NCI-H1417 treated with DMSO at 0.1 percent for 48 hours (cell line): ENCODE measurements at places on chromosomes 16 and 17.

GRCh38 chr16:84504420-84505248 is at the start of gene MEAK7:
MEAK7 (minus strand) TSS chr16:84504659; CDS start chr16:84498086, 6,573 bp downstream.
- no peak for DNase-seq

DNA sequence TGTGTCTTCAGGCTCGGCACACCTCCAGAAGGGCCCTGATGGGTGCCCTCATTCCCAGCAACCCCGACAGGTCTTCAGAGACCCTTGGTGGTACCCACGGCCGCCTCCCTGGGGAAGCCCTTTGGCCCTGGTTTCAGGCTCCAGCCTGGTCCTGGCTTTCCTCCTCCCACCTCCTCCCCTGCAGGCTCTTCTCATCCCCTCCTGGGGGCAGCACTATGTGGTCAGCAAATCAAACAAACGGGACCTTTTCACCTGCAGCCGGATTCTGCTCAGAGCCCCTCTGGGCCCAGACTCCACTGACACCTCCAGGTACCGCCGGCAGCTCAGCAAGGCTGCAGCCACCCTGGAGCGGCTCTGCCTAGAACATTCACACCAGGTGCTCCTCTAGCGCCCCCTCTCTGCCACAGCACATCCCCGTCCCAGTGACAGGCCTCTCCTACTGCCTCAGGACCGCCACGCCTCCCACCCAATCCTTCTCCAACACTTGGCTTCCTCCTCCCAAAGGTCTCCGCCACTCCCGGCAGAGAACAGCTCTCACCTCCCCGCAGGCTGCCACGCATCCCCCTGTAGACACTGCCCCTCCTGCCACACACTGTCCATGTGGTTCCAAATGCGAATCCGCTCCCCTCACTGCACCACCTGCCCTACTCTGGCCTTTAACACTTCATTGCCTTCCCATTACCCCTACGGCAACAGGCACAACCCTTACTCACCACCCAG is 12.0 kb downstream of the CORO7 start:
- DNase-seq: no peak

- no peak for DNase-seq
Observed at GRCh38 chr17:40433551-40434415, 9.5 kb upstream of the IGFBP4 start.

DNA sequence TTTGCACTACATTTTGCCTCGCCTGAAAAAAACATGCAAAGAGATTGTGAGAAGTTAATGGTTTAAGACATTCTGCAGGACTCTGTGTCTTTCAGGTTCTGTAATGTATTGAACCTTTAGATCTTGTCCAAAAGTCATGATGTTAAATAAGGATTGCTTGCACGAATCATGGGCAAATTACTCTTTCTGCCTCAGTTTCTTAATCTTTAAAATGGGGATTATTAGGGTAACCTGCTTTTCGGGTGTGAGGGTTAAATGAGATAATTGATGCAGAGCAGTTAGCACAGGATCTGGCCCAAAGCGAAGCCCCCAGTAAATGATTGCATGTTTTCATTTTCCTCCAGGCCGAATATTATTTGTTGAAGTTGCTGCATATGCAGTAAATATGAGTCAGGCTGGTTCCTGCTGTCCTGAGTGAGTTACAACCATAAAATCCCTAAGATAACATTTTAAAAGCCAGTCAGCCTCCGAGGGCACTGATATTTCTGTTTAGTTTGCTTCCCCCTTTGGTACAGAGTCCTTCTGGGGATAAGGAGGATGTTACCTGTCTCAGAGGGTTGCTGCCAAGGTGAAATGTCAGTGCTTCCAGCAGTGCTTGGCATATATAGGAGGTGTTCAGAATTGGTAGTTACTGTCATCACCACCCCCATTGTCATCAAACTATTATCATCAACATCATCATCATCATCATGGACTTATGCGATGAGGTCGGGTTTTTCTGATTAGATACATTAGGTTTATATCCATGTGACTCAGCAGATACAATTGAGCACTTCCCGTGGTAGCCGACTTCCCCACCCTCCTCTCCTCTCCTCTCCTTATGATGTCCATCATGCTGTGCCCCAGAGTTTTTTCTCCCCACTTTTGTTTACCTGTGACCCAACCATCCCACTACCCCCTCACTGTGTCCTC is 20.6 kb upstream of the ARHGAP17 start:
- no peak for DNase-seq

- DNase-seq: no peak
Observed at GRCh38 chr16:8832717-8833105, 35.1 kb downstream of the PMM2 start.

- no peak for DNase-seq
Observed at GRCh38 chr17:82592767-82593589, 55.3 kb downstream of the WDR45B start.

- no peak for DNase-seq
Observed at GRCh38 chr17:39667945-39668924, at the start of gene PNMT. PNMT (plus strand) TSS chr17:39668453; CDS start chr17:39668476, 23 bp downstream.

DNA sequence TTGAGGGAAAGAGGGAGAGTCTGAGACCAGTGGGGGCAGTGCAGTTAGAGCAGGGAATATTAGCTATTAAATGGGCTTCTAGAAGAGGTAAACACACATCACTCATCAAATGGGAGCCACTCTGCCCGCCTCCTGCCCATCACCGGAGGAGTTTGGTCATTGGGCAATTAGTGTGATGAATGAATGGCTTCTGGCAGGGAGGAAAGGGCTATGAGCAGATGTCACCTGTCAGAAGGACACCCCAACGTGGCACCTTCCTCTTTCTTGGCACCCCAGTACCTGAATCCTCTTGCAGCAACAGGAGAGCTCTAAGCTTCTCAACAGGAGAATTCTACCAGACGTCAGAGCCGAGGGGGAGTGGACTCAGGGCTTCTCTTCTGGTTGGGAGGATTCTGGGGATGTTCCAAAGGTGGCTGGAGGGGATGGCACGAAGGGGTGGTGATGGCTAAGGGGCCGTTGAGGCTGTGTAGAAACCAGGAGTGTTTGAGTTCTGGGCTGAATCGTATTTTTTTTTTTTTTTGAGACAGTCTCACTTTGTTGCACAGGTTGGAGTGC is 11.0 kb downstream of the C1QTNF1 start:
- no peak for DNase-seq

DNA sequence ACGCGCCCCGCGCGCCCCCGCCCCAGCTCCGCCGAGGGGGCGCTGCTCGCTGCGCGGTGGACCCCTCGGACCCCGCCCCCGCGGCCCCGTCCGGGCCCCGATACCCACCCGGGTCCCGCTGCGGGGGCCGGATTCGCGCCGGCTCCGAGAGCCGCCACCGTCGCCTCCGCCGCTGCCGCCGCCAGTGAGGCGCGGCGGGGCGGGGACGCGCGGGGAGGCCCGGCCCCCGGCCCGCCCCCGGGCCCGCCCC is at the start of gene TBC1D16:
TBC1D16 (minus strand) TSS at position 186 of the 250 bp plus-strand sequence. CDS start 22,325 bp downstream, outside the sequence.
- DNase-seq: no peak

GRCh38 chr16:66830422-66831404 is at the start of gene NAE1:
NAE1 (minus strand) TSS chr16:66830976; CDS start chr16:66830899, 77 bp downstream.
- peak; percentile 35 for DNase-seq

GRCh38 chr17:66262767-66263166 is 33.6 kb upstream of the APOH start:
- DNase-seq: no peak

GRCh38 chr17:75691801-75692626 is 24.9 kb downstream of the SAP30BP start:
- no peak for DNase-seq

DNA sequence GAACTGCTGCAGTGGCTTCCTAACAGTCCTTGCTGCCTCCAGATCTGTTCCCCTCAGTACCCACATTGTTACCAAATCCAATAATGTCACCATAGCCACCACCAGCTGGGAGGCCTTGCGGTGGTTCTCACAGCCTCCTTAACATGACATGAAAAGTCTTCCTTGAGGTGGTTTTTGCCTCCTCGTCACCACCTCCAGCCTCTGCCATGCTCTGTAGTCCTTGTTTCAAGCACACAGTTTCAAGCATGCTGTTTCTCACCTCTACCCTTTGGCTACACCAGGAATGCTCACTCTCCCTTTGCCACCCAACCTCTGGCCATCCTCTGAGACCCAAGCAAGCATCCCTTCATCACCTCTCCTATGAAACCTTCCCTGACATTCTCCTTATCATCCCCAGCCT is 47.2 kb downstream of the DNAH9 start:
- no peak for DNase-seq

DNA sequence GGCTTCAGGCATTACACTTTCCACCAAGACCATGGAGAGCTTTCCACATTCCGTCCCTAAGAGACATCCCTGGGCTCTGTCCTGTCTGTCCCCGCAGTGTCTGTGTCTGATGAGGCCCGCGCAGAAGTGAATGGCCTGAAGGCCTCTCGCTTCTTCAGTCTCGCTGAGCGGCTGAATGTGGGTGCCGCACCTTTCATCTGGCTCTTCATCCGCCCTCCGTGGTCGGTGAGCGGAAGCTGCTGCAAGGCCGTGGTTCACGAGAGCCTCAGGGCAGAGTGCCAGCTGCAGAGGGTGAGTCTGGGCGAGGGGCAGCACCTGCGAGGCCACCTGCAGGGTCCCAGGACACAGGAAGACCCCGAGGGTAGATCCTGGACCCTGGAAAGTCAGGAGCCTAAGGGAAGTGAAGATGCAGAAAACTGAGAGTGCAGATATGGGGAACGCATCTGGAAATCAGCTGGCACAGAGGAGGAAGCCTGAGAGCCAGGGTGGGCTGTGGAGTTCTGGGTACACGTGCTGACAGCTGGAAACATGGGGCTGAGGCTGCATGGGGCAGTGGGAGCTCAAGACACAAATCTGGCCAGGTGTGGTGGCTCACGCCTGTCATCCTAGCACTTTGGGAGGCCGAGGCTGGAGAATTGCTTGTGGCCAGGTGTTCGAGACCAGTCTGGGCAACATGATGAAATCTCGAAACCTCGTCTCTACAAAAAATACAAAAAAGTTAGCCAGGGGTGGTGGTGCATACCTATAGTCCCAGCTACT is 8.0 kb downstream of the CCNF start:
- no peak for DNase-seq

- DNase-seq: no peak
Observed at GRCh38 chr17:49353607-49354006, 8.4 kb downstream of the ZNF652 start.

- no peak for DNase-seq
Observed at GRCh38 chr16:85126705-85127378, 14.6 kb upstream of the CIBAR2 start.

DNA sequence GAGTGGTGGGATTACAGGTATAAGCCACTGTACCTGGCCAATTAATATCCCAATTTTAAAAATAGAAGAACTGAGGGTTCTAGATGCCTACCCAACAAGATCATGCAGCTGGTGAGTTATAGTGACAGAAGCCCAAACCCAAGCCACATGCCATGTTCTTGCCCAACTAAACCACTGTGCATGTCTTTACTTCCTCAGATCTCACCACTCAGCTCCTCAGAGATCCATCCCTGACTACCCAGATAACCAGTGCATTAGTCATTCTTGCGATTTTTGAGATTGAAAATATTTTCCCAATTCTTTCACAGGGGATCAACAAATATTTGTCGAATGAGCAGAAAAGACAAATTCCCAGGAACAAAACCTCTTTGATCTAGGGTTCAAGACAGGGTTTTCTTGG is 303.1 kb downstream of the CBLN1 start:
- no peak for DNase-seq

DNA sequence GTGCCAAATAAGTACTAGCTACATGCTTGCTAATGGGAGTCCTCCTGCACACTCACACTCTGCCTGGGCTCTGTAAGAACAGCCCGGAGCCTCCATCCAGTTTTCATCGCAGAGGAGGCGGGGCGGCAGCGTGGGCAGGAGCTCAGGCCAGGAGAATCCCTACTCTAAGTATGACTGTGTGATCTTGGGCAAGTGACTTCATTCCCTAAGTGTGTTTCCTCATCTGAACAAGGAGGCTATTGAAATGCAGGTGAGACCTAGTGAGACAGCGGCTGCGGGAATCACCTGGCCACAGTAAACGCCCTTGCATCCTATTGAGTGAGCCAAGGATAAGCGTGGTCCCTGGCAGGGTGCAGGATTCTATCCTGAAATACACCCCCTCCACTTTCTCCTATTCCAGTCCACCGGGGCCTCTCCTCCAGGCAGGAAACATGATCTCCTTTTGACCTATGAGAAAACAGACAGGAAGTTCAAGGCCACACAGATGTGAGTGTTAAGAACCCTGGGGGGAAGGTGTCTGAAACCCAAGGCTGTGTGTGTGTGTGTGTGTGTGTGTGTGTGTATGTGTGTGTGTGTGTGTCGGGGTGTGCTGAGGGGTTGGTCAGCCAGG is 5.2 kb upstream of the RAI1 start:
- no peak for DNase-seq

GRCh38 chr16:12092544-12092921 is 116.0 kb downstream of the SNX29 start:
- DNase-seq: no peak

DNA sequence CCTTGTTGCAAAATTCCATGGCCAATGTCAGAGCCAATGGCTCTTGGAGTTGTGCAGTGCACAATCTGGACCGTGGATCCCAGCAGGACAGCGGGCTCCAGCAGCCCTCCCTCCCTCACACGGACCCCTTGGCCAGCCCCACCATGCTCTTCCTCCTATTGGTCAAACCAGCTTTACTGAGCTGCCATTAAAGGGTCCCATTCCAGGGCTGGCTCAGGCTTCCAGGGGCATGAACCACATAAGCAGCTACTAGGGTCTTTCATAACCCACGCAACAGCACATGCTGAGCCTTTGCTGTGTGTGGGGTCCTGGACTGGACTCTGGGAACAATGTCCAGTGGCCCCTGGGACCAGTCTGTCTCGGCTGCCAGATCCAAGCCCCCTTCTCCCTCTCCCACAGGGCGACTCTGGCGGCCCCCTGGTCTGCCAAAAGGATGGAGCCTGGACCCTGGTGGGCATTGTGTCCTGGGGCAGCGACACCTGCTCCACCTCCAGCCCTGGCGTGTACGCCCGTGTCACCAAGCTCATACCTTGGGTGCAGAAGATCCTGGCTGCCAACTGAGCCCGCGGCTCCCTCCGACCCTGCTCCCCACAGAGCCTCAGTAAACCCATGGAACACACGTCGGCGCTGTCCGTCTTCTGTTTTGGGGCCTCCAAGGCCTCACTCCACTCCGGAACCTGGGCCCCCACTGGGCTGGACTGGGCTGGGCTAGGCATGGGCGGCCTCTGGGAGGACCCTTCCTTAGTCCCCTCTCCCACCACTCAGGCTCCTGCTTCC is 5.7 kb downstream of the CTRB1 start:
- DNase-seq: no peak

GRCh38 chr16:19933740-19934139 is 49.1 kb upstream of the GPRC5B start:
- no peak for DNase-seq

- no peak for DNase-seq
Observed at GRCh38 chr17:14461227-14461548, 160.3 kb downstream of the HS3ST3B1 start.

GRCh38 chr17:45675892-45676291 is 108.2 kb upstream of the CRHR1 start:
- DNase-seq: no peak

DNA sequence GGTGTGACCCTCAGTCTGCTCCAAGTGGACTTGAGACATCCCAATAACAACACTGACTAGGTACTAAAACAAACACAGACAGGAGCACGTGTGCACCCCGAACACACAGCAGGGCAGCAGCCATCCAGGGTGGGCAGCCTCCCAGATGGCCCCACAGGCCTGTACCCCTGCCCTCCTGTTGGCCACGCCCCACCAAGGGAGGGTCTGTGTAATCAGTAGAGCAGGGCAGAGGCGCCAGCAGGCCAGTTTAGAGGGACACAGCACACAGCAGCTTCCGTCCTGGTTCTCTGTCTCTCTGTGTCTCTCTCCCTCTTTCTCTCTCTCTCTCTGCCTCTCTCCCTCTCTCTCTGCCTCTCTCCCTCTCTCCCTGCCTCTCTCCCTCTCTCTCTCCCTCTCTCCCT is 21.4 kb downstream of the ACTG1 start:
- no peak for DNase-seq
